ENCODE measurements at places on chromosomes 2 and 18.

DNA sequence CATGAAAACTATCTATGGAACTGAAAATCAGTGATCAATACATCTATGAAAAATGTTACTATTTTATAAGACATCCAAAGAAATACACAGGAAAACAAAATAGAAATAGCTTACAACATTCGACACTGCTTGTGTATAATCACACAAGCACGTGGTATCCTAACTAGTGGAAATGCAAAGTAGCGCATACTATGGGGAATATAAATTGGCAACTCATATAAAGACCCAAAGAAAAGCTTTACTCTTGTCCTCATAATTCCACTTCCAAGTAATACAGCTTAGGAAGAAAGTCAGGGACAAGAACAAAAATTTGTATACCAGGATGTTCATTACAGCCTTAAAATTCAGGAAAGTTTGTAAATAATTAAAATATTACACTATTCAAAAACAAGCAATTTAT, 384.6 kb downstream of the NRXN1 start:
- DNase-seq = no peak

GRCh38 chr2:230749111-230749510, 36.5 kb downstream of the CAB39 start:
- no peak for DNase-seq

- DNase-seq = no peak
These were observed 68.8 kb downstream of the CLHC1 start for GRCh38 chr2:55163274-55163721.

- DNase-seq = no peak
These were observed 76.4 kb downstream of the LIPG start for GRCh38 chr18:49638209-49638785.

GRCh38 chr2:8158711-8159110, 523.1 kb upstream of the ID2 start:
- DNase-seq = no peak

- DNase-seq = no peak
These were observed 582 bp downstream of the RTP5 start for GRCh38 chr2:241870081-241870541.

DNA sequence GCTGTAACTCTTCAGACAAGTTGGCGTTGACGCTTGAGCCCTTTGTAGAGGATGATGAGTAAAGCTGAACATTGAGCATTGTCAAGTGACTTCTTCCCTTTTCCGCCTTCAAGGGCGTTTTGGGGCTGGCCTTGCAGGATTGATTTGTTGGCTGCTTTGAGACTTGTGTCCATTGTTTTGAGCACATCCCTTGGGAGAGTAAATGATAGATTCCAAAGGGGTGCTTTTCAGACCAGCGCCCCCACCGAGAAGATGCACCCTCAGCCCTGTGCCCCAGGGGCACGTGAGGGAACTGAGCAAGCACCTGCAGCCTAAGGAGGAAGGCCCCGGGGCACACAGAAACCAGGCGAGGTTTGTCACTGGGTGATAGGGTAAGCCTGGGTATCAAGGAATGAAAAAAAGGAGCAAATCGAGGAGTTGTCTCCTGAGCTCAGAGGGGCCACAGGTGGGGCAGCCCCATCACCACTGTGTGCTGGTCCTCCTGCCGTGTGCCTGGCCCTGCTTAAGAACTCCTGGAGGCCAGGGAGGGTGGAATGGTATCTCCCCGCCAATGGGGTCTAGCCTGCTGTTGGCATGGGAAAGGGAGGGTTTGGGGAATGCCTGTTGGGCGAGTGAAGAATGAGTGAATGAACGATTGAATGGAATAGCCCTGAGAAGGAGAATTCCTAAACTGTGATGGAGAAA, 64.0 kb downstream of the RAB31 start:
- DNase-seq = no peak

- DNase-seq = no peak
These were observed 89.9 kb upstream of the EPC2 start for GRCh38 chr2:148554459-148555247.

GRCh38 chr18:43751835-43752234, 474.5 kb upstream of the SYT4 start:
- no peak for DNase-seq

- DNase-seq = no peak
These were observed 288.5 kb downstream of the SP3 start for GRCh38 chr2:173676647-173677046.

DNA sequence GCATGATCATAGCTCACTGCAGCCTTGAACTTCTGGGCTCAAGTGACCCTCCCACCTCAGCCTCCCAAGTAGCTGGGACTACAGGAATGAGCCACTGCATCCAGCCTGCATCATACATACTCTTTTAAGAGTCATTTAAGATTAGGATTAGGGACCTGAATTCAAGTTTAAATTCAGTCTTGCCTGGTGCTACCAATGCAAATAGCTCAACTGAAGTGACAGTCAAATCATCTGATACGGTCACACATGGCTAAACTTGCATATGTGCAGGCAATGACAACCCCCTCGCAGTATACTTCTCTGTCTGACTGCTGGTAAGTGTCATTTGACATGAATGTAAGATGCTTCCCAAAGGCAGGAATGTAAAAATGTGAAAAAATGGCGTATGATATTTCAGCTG, 31.8 kb upstream of the TMEM131 start:
- DNase-seq = no peak

GRCh38 chr2:65071499-65072180, 15.4 kb downstream of the CEP68 start:
- no peak for DNase-seq

- DNase-seq = no peak
These were observed 30.7 kb upstream of the FRZB start for GRCh38 chr2:182897137-182897536.

- no peak for DNase-seq
These were observed 94.8 kb upstream of the ARL5A start for GRCh38 chr2:151922845-151923666.

DNA sequence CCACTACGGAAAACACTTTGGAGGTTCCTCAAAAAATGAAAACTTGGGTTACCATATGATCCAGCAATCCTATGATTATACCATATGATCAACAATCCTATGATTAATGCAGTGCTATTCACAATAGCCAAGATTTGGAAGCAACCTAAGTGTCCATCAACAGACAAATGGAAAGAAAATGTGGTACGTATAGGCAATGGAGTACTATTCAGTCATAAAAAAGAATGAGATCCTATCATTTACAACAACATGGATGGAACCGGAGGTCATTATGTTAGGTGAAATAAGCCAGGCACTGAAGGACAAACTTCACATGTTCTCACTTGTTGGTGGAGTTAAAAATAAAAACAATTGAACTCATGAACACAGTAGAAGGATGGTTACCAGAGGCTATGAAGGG, 27.6 kb downstream of the CLHC1 start:
- DNase-seq = no peak

DNA sequence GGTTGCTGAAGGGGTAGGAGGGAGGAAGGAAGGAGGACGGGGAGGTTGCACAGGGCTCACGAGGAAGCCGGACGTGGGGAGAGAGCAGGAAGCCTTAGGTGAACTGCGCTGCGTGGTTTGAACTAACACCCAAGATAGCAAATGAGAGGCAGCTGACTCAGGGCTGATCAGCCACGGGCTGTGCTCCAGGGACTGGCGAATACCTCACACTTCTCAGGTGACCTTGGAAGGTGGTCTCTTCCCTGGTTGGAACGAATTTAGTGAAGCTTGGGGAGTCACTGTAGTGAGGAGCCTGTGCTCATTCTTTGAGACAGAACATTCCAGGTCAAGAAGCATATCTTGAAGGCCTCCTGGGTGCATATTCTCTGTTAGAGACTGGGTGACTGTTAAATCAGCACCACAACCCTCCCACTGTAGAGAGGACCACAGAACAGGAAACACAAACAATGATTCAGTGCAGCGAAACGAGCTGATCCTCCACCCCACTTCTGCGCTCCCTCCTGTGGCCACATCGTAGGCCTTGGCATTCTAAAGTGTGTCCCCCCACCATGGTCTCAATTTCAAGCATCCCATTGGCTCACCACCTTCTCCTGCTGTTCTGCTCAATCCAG, 33.8 kb downstream of the TOGARAM2 start:
- DNase-seq = no peak

DNA sequence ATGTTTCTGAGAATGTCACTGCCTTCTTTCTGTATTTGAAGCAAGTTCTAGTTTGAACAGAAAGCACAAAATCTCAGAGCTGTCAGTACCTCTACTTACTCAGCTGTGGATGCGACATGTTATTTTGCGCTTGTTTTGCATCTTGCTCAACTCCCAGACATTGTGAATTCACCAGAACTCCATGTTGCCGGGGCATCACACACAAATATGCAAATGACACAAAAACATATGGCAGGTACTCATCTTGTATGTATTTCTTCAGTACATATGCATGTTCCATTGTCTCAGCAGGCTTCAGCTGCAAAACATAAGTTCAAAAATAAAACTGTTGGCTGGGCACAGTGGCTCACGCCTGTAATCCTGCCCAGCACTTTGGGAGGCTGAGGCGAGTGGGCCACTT, 30.8 kb downstream of the ADCY3 start:
- no peak for DNase-seq

DNA sequence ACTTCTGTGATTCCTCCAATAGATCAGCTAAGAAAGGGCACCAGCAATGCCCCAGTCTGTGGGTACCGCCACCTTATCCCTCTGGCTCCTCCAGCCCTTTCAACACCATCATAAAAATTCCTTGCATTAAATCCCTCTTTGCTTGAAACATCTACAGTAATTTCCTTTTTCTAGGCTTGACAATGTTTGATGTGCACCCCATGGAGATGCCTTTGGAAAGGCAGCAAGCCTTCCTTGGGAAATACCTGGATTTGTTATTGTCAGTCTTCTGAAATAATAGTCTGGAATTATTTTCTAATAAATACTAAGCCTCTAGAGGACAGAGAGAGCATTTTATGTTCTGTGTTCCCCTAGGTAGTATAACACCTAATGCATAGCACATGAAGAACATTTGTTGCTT, 46.1 kb downstream of the NCKAP5 start:
- DNase-seq = no peak

DNA sequence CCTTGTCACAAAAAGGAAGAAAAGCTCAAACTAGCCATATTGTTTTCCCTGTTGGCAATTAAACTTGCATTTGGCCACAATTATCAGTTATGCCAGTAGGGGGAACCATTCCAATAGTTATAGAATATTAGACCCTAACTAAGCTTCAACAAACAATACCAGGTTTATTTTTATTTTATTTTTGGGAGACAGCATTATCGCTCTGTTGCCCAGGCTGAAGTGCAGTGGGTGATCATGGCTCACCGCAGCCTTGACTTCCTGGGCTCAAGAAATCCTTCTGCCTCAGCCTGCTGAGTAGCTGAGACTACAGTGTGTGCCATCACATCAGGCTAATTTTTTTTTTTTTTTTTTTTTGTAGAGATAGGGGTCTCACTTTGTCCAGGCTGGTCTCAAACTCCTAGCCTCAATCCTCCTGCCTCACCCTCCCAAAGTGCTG, 102.1 kb downstream of the ATAD2B start:
- no peak for DNase-seq

- DNase-seq = no peak
These were observed 110.8 kb downstream of the GBX2 start for GRCh38 chr2:236057375-236057774.

- no peak for DNase-seq
These were observed 325.6 kb upstream of the VRK2 start for GRCh38 chr2:57720728-57721627.

DNA sequence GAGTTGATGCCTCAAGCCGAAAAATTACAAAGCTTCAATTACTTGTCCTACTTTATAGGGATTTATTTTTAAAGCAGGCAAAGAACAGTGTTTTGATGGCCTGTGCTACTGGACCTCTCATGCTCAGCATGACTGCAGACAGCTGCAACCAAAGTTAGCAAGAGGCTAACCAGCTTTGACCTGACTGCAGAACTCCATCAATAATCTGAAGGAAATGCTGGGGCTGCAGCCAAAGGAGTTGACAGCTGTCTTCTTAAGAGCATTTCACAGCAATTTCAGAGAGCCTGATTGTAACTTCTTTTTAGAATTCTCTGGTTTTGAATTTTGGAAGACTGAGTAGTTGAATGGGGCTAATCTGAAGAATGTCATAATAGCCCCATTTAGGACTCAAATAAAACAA, 46.5 kb upstream of the SESTD1 start:
- DNase-seq = no peak

- DNase-seq = no peak
These were observed 267.4 kb downstream of the DYSF start for GRCh38 chr2:71720596-71721361.

GRCh38 chr2:98985905-98986666, 50.1 kb upstream of the CRACDL start:
- no peak for DNase-seq

GRCh38 chr18:13265008-13265910, 46.7 kb downstream of the LDLRAD4 start:
- no peak for DNase-seq

GRCh38 chr2:38266382-38267061, 110.6 kb downstream of the ATL2 start:
- no peak for DNase-seq

DNA sequence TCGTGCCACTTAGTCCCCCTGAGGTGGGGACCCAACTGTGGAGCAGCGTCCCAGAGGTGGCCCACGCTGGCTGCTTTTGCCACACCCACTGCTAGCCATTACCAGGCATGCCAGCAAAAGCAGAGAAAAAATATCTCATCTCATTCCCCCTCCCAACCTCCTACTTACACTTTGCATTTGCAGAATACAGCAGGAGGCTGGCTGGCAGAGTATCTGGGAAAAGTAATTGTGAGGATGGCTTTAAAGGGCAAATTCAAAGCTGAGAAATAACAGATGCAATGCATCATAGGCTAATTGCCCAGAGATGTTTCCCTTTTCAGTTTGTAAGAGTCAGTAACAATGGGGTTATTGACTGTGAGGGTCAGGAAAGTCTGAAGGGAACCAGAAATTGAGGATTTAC, 438.1 kb upstream of the DSEL start:
- DNase-seq = no peak

DNA sequence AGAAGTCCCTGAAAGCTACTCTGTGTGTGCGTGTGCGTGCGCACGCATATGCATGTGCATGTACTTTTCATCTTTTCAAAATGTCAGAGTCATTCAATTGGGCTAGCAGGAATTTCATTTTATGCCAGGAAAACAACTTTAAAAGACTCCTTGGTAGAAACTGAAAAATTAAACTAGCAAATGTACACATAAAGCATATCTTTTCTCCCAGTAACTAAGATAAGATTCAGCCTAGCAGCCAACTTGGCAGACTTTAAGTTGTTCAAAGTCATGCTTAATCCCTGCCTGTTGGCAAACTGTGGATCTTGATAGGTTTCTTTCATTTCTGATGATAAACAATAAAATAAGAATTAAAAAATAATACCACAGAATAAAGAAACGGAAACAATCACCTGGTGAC, 1129.1 kb downstream of the LRP1B start:
- no peak for DNase-seq

- no peak for DNase-seq
These were observed 77.7 kb downstream of the MAP2 start for GRCh38 chr2:209501579-209501978.

DNA sequence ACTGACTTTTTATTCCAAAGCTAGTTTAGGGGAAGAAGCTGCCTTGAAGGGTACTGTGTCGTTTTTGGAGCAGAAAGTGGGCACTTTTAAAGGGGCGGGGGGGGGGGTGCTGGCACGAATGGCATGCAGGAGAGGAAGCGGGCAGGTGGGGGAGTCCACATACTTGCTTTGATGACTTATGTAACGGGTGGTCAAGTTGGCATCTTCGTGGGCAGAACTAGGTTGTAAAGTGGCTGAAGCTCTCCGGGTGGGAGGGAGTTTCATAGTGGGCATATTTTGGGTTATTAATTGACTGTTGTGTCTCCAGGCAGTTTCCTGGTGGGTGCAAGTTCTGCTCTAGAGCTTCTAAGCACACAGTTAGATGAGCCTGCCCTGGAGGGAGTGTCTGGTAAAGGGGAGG, 19.9 kb downstream of the PCARE start:
- DNase-seq = no peak

Data from stimulated activated CD4-positive, alpha-beta T cell treated with anti-CD3 and anti-CD28 coated beads, Interleukin-1b, Interleukin-23, amount 100 ng/mL, for 1 hour (primary cell).